ENCODE measurements at places on chromosomes 6 and 20. TPM values are rescaled to one million over a fixed set of nuclear protein-coding genes. Genes with fewer than 3 reads are reported as not detected.

The SLC35F1 gene
- not detected for total RNA-seq

The PLAGL1 gene
- total RNA-seq, result 11.2 TPM

The GPLD1 gene
- 1.2 TPM for total RNA-seq

DNA sequence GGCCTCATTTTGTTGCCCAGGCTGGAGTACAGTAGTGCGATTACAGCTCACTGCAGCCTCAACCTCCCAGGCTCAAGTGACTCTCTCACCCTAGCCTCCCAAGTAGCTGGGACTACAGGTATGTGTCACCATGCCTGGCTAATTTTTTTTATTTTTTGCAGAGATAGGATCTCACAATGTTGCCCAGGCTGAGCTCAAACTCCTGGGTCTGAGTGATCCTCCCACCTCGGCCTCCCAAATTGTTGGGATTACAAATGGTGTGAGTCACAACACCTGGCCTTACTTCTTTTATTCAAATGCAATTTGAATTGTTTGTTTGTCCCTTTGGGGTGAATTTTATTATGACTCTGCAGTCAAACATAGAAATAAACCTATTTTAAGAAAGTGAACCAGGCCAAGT, 131.7 kb upstream of the SLC22A16 start:
- H3K27ac ChIP-seq, result no peak overlapping the region
- no peak for DNase-seq
- H3K27me3 ChIP-seq, result no peaks in the 10 kb centered on the region
- H3K4me3 ChIP-seq, result no peak overlapping the region
- H3K4me1 ChIP-seq, result no peaks in the 10 kb centered on the region

DNA sequence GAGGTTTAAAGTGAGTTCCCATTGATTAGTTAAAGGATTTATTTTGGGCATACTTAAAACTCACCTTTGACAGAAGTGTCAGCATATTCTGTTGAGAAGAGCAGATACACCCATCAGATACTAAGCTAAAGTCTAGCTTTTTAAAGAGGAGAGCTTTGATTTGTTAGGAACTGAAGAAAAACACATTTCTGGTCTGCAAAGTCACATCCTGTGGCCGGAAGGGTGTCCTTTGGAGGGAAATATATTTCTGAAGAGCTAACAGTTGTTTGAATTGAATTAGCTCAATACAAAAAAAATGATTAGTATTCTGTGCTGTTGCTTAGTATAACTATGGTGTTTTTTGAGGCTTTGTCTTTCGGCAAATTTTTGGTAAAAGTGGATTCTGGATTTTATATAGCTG, 302.7 kb downstream of the RFPL4B start:
- H3K4me1 ChIP-seq, result no peaks in the 10 kb centered on the region
- DNase-seq, result no peak
- no peaks in the 10 kb centered on the region for H3K36me3 ChIP-seq
